ENCODE measurements at places on chromosomes 2 and 18.

DNA sequence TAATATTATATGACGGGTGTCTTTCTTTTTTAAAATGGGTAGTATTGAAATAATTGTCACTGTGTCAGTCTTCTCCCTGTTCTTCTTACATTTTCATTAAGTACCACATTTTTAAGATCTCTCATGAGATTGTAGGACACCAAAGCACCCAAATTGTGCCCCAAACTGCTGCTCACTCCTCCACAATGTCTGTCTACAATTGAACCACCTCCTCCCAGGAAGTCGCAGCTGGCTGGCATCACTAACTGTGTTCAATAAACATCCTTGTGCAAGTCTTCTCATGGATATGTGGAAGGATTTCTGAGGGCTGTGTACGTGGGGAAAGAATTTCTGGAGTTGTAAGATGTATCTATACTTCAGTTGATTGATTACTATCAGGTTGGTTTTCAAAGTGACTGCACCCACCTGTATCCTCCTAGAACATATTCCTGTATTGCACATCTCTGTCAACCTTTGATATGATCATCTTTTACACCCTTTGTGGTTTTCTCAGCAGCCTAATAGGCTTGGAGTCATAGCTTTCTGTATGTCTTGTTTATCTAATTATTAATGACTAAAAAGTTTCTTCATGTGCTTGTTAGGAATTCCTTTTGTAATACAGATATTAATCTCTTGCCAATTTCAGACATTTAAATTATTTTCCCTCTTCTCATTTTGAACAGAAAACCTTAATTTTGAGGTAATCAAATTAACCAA is 774.9 kb downstream of the RNF144A start:
- DNase-seq = no peak

- DNase-seq = no peak
Observed at GRCh38 chr18:67001052-67001451, 397.2 kb upstream of the CDH19 start.

- no peak for DNase-seq
Observed at GRCh38 chr2:21599417-21599816, 475.6 kb downstream of the TDRD15 start.

DNA sequence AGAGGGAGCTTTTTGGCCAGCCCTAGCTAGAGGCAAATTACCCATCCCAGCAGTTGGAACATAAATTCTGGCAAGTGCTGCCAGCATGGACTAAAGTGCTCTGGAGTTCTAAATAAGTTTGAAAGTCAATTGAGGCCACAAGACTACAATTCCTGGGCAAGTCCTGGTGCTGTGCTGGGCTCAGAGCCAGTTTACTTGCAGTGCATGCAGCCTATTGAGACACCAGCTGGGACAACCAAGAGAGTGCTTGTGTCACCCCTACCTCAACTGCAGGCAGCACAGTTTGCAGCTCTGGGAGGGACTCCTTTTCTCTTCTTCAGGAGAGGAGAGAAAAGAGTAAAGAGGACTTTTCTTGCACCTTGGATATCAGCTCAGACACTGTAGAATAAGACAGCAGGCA is 277.2 kb upstream of the TMEFF2 start:
- DNase-seq = no peak

Measured in suppressor macrophage treated with lipopolysaccharide for 4 hours (primary cell).